ENCODE measurements at places on chromosomes 1 and 21. TPM values are rescaled to one million over a fixed set of nuclear protein-coding genes. Genes with fewer than 3 reads are reported as not detected.

Gene SPRR2B
- not detected for total RNA-seq

Gene NECTIN4
- 11.2 TPM for total RNA-seq

GRCh38 chr1:9427388-9427787 is 111.9 kb upstream of the SLC25A33 start:
- H3K27me3 ChIP-seq: peaks cover 9% of the 10 kb centered on the region
- peaks cover 17% of the 10 kb centered on the region for H3K4me1 ChIP-seq
- H3K36me3 ChIP-seq: no peaks in the 10 kb centered on the region

- no peak overlapping the region for H3K27ac ChIP-seq
- no peaks in the 10 kb centered on the region for H3K27me3 ChIP-seq
- H3K36me3 ChIP-seq: peaks cover 62% of the 10 kb centered on the region
- no peaks in the 10 kb centered on the region for H3K4me1 ChIP-seq
Observed at GRCh38 chr1:39322431-39322830, 117.9 kb downstream of the MACF1 start.

Gene LHX8
- total RNA-seq: not detected

- peaks cover 31% of the 10 kb centered on the region for H3K4me1 ChIP-seq
- no peak overlapping the region for H3K4me3 ChIP-seq
- no peaks in the 10 kb centered on the region for H3K36me3 ChIP-seq
- H3K27me3 ChIP-seq: no peaks in the 10 kb centered on the region
Observed at GRCh38 chr1:210883821-210884220, 250.1 kb downstream of the KCNH1 start.

- no peak for DNase-seq
- no peaks in the 10 kb centered on the region for H3K36me3 ChIP-seq
Observed at GRCh38 chr1:14835725-14836124, 237.2 kb downstream of the KAZN start.

Gene TMPRSS3
- total RNA-seq: 2.4 TPM

GRCh38 chr21:25171438-25171837 is 435.8 kb downstream of the MRPL39 start:
- no peaks in the 10 kb centered on the region for H3K27me3 ChIP-seq
- no peak overlapping the region for H3K27ac ChIP-seq
- no peak overlapping the region for H3K4me3 ChIP-seq
- DNase-seq: peak; percentile 84
- H3K4me1 ChIP-seq: peaks cover 26% of the 10 kb centered on the region
- H3K36me3 ChIP-seq: peaks cover 6% of the 10 kb centered on the region

DNA sequence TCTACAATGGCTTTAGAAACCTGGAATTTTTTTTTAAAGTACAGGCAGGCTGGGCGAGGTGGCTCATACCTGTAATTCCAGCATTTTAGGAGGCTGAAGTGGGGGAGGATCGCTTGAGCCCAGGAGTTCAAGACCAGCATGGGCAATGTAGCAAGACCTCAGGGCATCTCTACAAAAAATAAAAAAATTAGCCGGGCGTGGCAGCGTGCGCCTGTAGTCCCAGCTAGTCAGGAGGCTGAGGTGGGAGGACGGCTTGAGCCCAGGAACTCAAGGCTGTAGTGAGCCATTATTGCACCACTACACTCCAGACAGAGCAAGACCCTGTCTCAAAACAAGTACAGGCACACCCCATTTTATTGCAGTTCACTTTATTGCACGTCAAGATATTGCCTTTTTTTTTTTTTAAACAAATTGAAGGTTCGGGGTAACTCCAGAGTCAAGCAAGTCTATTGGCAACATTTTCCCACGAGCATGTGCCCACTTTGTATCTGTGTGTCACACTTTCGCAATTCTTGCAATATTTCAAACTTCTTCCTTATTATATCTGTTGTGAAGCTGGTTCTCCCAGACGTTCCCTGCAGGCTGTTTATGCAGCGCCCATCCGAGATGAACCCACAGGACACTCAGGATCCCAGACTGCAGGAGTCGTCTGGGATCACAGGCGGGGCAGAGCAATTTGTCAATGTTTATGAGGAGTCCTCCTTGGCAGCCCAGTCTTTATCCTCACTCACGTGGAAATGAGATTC is 4.7 kb downstream of the HES2 start:
- H3K36me3 ChIP-seq: no peaks in the 10 kb centered on the region
- peaks cover 31% of the 10 kb centered on the region for H3K4me1 ChIP-seq
- H3K4me3 ChIP-seq: peak overlapping the region; percentile 65
- H3K27me3 ChIP-seq: no peaks in the 10 kb centered on the region
- H3K27ac ChIP-seq: peak overlapping the region; percentile 99
- DNase-seq: peak; percentile 73

Gene TEDDM1
- total RNA-seq: not detected

GRCh38 chr21:29775462-29775861 is 164.3 kb downstream of the GRIK1 start:
- H3K4me1 ChIP-seq: no peaks in the 10 kb centered on the region
- no peak overlapping the region for H3K4me3 ChIP-seq
- H3K27me3 ChIP-seq: peaks cover 52% of the 10 kb centered on the region
- no peak overlapping the region for H3K27ac ChIP-seq
- DNase-seq: no peak

DNA sequence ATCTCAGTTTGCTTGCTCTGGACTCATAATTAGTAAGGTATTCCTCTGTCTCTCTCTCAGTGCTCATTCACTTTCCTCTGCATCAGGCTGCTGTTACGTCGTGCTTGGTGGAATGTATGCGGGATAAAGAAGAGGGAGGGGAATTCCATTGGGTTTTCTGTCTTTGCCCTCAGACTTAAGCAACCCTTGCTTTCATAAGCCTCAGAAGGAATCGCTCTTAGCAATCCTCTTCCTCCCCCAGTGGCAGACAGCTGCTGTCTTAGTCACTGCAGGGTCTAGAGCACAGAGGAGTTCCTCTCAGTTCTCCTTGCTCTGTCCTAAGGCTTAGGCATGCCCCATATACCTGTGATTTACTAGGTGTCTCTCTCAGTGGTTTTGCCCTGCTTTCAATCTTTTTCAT is 19.1 kb upstream of the NTMT2 start:
- H3K36me3 ChIP-seq: no peaks in the 10 kb centered on the region
- no peak overlapping the region for H3K27ac ChIP-seq
- H3K4me3 ChIP-seq: no peak overlapping the region
- DNase-seq: peak; percentile 69

- peaks cover 21% of the 10 kb centered on the region for H3K4me1 ChIP-seq
- no peak overlapping the region for H3K4me3 ChIP-seq
- no peaks in the 10 kb centered on the region for H3K27me3 ChIP-seq
Observed at GRCh38 chr1:220882061-220882891, 3.0 kb downstream of the HLX start.

Gene CLDN17
- not detected for total RNA-seq

- no peak for DNase-seq
- peaks cover 16% of the 10 kb centered on the region for H3K36me3 ChIP-seq
- H3K27me3 ChIP-seq: no peaks in the 10 kb centered on the region
- no peak overlapping the region for H3K27ac ChIP-seq
- H3K4me1 ChIP-seq: peaks cover 25% of the 10 kb centered on the region
- H3K4me3 ChIP-seq: no peak overlapping the region
Observed at GRCh38 chr1:224325959-224326358, 4.0 kb downstream of the NVL start.

GRCh38 chr1:9629445-9630201 is 21.9 kb upstream of the PIK3CD start:
- H3K4me3 ChIP-seq: no peak overlapping the region
- H3K27me3 ChIP-seq: peaks cover 10% of the 10 kb centered on the region
- H3K27ac ChIP-seq: no peak overlapping the region
- H3K36me3 ChIP-seq: no peaks in the 10 kb centered on the region
- DNase-seq: no peak
- no peaks in the 10 kb centered on the region for H3K4me1 ChIP-seq

- H3K4me1 ChIP-seq: peaks cover 46% of the 10 kb centered on the region
- H3K27ac ChIP-seq: peak overlapping the region; percentile 87
- peak; percentile 87 for DNase-seq
- H3K36me3 ChIP-seq: peaks cover 14% of the 10 kb centered on the region
- H3K4me3 ChIP-seq: peak overlapping the region; percentile 91
Observed at GRCh38 chr1:201739492-201740085, 89.4 kb upstream of the IPO9 start.

DNA sequence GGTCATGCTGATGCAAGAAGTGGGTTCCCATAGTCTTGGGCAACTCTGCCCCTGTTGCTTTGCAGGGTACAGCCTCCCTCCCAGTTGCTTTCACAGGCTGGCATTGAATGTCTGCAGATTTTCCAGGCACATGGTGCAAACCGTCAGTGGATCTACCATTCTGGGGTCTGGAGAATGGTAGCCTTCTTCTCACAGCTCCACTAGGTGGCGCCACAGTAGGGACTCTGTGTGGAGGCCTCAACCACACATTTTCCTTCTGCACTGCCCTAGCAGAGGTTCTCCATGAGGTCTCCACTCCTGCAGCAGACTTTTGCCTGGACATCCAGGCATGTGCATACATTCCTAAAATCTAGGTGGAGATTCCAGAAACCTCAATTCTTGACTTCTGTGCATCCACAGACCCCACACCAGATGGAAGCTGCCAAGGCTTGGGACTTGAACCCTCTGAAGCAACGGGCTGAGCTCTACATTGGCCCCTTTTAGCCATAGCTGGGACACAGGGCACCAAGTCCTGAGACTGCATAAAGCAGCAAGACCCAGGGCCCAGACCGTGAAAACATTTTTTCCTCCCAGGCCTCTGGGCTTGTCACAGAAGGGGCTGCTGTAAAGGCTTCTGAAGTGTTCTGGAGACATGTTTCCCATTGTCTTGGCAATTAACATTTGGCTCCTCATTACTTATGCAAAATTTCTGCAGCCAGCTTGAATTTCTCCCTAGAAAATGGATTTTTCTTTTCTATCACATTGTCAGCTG is 466.2 kb upstream of the PBX1 start:
- H3K4me3 ChIP-seq: no peak overlapping the region
- no peaks in the 10 kb centered on the region for H3K4me1 ChIP-seq
- H3K27ac ChIP-seq: no peak overlapping the region
- no peak for DNase-seq
- H3K27me3 ChIP-seq: no peaks in the 10 kb centered on the region

DNA sequence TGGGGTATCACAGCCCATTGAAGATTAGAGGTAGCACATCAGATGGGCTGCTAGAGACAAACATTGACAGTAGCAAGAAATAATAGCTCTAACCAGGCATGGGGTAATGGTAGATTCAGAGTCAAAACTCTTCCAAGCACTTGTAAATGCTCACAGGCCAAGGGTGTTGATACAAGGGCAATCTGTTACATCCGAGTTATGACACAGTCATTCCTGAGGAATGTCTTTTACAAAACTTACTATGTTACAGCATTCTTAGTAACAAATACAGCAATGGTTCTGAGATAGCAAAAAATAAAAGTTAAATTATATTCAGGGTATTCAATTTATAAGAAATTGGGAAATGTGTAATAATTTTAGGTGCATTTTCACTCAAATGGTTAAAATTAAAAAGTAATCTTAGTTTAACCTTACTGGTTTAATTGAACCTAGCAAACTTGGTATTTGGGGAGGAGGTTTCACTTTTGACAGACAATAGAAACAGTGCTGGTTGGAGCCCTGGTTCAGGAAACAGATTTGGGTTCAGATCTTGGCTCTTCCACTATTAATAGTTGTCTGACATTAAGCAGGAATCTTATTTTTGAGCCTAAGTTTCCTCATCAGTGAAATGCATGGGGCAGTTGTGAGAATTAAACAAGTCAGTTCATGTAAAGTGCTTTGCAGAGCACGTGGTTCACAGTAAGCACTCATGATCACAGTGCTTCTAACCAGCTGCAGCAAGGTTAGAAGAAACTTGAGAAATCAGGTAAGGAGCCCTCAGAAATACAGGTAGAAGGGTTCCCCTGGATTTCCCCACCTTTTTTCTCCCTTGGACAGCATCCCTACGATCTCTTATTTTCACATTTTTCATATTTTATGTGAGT is 4.4 kb downstream of the ST3GAL3 start:
- H3K4me1 ChIP-seq: peaks cover 43% of the 10 kb centered on the region
- peak overlapping the region; percentile 42 for H3K4me3 ChIP-seq
- peak overlapping the region; percentile 71 for H3K27ac ChIP-seq
- peak; percentile 74 for DNase-seq

DNA sequence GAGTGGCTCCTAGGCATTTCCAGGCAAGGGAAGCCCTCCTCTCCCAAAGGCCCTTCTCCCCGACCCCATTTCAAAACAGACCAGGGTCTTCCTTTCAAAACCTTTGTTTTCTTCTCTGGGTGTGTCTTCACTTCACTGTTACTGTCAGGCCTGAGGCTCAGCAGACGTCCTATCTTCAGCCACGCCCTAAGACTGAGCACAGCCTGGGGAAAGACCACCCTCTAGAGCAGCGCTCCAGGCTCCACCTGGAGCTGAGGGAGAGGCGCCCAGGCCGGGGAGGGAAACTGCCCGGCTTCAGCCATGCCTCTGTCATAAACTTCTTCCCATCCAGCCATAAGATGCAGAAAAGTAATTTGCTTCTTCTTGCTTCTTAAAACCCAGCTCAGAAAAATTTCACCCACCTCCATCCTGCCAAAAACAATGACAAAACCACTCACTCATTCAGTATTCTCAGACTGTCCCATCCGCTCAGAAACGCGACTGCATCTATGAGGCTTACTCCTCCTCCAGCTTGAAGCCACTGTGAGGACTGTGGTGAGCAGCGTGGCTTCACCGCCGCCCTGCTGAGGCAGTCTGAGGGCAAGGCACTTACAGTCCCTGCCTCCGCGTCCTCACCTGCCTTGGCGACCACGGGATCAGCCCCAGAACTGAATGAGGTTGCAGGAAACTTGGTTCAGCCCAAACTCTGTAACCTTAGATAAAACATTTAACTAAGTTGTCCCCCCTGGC is 36.1 kb downstream of the VN1R5 start:
- H3K27ac ChIP-seq: no peak overlapping the region
- no peaks in the 10 kb centered on the region for H3K27me3 ChIP-seq
- no peaks in the 10 kb centered on the region for H3K36me3 ChIP-seq
- no peak overlapping the region for H3K4me3 ChIP-seq
- H3K4me1 ChIP-seq: no peaks in the 10 kb centered on the region
- no peak for DNase-seq

DNA sequence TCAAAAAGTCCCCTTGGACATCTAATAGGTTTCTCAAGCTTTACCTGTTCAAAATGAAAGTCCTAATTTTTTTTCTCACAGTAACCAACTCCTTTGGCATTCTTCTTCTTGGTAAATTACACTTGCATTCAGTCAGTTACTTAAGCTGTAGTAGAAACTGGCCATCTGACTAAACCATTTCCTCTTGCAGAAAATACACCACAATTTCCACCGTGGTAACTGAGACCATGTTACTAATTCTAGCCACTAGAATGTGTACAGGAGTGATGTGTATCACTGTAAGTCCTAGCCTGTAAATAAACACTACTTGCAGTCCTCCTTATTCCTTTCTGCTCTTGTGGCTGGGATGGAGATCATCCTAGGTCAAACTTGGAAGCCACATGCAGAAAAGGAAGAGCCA is 965.4 kb upstream of the TMPRSS15 start:
- peaks cover 6% of the 10 kb centered on the region for H3K4me1 ChIP-seq
- H3K4me3 ChIP-seq: no peak overlapping the region
- no peaks in the 10 kb centered on the region for H3K27me3 ChIP-seq

Gene CHRM3
- 0.56 TPM for total RNA-seq

Gene HSPA6
- 0.52 TPM for total RNA-seq

- H3K4me1 ChIP-seq: no peaks in the 10 kb centered on the region
- no peak overlapping the region for H3K4me3 ChIP-seq
- H3K36me3 ChIP-seq: no peaks in the 10 kb centered on the region
- no peak overlapping the region for H3K27ac ChIP-seq
- no peak for DNase-seq
Observed at GRCh38 chr1:181204530-181204929, 116.0 kb downstream of the IER5 start.

- H3K27me3 ChIP-seq: peaks cover 4% of the 10 kb centered on the region
- no peak overlapping the region for H3K27ac ChIP-seq
- DNase-seq: no peak
- no peak overlapping the region for H3K4me3 ChIP-seq
- peaks cover 8% of the 10 kb centered on the region for H3K4me1 ChIP-seq
- no peaks in the 10 kb centered on the region for H3K36me3 ChIP-seq
Observed at GRCh38 chr1:158118713-158119402, 61.8 kb upstream of the CD1D start.
